Regular cardiac myocyte (primary cell): ENCODE measurements at places on chromosomes 12 and 14. TPM values are rescaled to one million over a fixed set of nuclear protein-coding genes. Genes with fewer than 3 reads are reported as not detected.

Gene RNF10
- 95.3 and 136 TPM in 2 replicates for total RNA-seq

Gene SRP54
- 111 and 112 TPM in 2 replicates for total RNA-seq

Gene KRT2
- not detected in 2 replicates for total RNA-seq

Gene SIRT4
- total RNA-seq, result 0.96 and 2.8 TPM in 2 replicates
